ENCODE measurements at places on chromosomes 12 and 14.

GRCh38 chr12:111440631-111441030, 34.9 kb downstream of the SH2B3 start:
- no peak for DNase-seq

GRCh38 chr14:31788340-31788739, 227.1 kb downstream of the NUBPL start:
- DNase-seq, result no peak

DNA sequence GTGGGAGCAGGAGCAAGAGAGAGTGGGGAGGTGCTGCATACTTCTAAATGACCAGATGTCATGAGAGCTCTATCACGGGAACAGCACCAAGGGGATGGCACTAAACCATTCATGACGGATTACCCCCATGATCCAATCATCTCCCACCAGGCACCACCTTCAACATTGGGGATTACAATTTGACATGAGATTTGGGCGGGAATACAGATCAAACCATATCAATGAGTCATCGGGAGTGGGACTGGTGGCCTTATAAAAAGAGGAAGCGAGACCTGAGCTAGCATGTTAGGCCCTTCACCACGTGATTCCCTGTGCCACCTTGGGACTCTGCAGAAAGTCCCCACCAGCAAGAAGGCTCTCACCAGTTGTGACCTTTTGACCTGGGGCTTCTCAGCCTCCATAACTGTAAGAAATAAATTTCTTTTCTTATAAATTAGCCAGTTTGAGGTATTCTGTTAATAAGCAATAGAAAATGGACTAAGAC, 28.7 kb downstream of the COX8C start:
- no peak for DNase-seq

DNA sequence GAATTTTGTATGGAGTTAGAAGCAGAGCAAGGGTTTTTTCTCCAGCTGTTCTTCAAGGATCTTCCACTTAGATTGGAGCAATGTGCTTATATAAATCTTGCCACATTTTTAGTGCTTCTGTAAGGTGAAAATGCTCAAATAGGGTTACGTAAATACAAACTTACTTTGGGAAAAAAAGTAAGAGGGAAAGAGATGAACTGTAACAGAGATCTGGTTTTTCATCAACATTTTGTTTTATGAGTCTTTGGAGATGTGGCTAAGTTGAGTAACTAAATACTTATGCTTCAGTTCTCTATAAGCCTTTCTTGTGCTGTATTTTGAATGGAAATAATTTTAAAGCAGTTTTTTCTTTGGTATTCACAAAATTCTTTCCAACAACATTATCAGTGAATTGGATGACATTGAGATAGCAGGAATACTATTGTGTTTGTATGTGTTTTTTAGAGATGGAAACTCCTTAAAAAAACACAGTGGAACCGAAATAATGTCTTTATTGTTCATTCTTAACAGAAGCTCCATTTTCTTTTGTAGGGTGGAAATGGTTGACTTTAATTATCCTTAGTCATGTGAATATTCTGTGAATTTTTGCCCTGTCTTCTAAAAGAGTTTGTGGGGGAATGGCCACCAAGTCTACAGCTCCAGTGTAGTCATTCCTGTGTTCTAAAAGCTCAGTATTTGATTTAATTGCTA, 45.7 kb downstream of the NPAS3 start:
- DNase-seq, result no peak

DNA sequence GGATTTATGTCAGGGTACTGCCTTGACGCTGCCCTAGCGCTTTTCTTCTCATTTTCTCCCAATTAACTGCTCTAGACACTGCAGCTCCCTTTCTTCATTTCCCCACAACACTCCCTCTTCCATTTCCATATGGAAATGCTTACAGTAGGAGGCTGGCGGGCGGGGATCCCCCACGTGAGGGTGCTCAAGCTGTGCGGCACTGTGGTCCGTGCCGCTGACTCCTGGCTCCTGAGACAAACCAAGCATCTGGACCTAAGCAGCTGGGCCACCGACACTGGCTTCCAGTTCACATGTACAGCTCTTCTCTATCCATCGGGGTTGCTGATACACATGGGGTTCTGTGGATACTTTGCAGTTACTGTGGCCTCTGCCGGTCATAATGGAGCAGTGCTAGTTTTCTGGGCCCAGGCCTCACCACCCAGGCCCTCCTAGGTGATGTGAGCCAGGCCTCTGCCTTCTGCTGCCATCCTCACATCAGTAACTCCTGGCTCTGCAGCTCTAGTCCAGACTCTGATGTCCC, 20.2 kb downstream of the TCHP start:
- DNase-seq, result no peak

DNA sequence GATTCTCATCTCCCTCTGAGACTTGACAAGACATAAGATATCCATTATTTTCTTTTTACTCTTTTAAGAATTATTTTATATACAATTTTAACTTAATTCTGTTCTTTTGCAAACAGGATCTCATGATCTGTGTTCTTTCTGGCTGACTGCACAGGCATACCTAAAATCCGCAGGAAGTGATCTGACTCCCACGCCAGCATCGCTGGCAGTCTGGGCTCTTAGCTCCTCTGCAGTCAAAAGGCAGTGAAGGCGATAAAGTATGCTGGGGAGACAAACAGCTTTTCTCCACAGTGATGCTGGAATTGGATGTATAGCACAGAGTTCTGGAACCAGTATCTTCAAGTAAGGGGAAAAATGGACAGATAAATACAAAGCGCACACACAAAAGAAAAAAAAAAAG, 52.4 kb downstream of the DICER1 start:
- no peak for DNase-seq

DNA sequence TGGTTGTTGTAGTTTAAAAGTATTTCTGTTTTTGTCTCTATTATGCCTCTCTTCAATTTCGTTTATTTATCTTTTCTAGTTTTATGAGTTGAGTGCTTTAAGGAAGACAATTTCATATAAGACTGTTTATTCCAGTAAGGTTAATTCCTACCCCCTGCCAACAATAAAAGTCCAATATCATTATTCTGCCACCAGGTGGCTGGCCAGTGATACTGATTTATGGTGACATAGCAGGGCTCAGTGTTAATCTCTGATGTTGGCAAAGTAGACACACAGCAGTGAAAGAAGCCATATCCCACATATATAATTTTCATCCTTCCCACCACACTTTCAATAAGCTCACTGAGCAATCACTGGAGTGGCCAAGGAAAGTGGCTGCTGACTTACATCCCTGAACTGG, 69.0 kb upstream of the BMP4 start:
- DNase-seq, result no peak

Data from NCI-H2081 treated with DMSO at 0.1 percent for 48 hours (cell line).